Stimulated activated CD8-positive, alpha-beta memory T cell treated with anti-CD3 and anti-CD28 coated beads, Interleukin-7, amount 100 ng/mL, for 1 hour (primary cell): ENCODE measurements at places on chromosomes 3 and 15.

- no peak for DNase-seq
Observed at GRCh38 chr3:194140520-194141414, 4.8 kb downstream of the HES1 start.

GRCh38 chr3:130456540-130456939 lies 60.4 kb upstream of the COL6A6 start:
- DNase-seq, result no peak

GRCh38 chr3:47523310-47524073 lies 10.0 kb upstream of the ELP6 start:
- no peak for DNase-seq

- DNase-seq, result no peak
Observed at GRCh38 chr3:41991437-41991836, 29.5 kb upstream of the ULK4 start.

DNA sequence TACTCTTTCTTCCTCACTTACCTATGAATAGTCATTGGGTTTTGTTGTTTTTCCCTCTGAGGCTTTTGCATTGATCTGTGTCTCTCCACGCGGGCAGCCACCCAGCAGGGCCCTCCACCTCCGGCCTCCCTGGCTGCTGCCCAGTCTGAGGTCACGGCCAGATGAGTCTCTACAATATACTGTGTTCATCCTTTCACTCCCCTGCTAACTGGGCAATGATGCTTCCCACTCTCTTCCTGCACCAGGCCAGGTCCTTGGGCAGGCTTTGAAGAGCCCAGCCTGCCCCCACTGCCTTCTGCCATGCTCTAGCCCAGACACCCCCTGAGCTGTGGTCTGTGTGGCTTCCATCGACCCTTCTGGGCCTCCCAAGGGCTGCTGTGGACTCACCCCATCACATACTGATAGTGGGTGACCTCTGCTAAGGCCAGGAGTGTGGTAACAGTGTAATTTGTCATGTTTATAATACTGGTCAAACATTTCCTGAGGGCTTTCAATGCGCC lies 18.0 kb downstream of the PDIA5 start:
- no peak for DNase-seq

DNA sequence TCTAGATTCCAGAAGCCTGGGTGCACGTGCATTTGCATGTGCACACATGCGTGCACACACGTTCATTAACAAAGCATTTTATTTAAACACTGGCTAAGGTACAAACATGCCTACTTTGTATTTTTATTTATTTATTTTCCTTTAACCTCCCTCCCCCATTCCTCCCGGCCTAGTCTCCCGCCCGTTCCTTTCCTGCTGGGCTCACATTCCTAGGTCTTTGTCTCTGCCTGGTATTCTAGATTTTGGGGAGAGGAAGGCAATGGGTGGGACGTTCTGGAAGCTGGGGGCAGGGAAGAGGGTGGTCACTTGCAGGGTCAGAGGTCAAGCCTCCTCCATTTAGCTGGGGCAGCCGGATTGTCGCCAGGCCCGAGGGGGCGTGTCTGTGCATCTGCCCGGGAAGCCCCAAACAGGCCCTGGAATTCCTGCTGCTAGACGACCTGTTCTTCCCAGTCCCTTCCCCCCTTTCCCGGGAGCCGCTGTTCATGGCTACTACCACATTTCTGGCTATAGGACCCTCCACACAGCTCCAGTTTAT lies 51.8 kb downstream of the TRIM71 start:
- DNase-seq, result no peak

GRCh38 chr15:39593071-39593655 lies 12.3 kb downstream of the THBS1 start:
- no peak for DNase-seq

DNA sequence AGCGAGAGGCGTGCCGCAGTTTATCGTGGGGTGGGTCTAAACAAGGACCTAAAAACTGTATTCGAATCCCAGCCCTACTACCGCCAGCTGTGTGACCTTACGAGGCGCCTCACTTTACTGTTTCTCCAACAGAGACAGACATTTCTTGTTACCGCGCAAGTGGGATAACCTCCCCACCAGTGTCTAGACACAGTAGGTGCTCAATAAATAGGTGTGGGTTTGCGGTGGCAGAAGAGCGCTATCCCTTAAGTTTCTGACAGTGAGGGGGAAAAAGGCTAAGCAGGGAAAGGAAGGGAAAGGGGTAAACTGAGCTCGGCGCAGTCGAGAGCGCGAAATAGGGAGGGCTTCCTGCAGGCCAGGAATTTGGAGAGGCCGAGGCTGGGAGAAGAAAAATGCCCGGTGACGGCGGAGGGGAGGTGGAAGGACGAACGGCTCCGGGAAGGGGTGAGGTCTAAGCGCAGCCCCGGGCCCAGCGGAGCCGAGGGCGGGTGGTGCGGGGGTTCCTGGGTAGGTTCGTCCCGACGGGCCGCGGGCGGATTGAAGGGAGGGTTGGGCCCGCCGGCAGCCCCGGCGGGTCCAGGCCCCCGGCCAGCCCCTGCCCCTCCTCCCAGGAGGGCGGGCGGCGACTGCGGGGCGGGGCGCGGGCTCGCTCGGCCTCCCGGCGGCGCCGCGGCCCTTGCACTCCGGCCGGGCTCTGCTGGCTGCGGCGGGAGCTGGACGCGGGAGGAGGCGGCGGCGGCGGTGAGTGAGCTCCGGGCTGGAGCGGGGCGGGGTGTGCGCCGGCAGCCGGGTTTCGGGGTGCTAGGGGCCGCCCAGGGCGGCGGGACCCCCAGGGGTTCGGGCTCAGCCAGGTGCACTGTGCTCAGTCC lies at the start of gene CGNL1:
TSS of gene CGNL1 (plus strand) at position 679 of the 869 bp plus-strand sequence. CDS start 61,495 bp downstream, outside the sequence.
- DNase-seq, result no peak

- DNase-seq, result no peak
Observed at GRCh38 chr15:30065025-30065801, 17.5 kb upstream of the GOLGA8J start.

- DNase-seq, result no peak
Observed at GRCh38 chr3:44984335-44984734, 8.3 kb downstream of the EXOSC7 start.

DNA sequence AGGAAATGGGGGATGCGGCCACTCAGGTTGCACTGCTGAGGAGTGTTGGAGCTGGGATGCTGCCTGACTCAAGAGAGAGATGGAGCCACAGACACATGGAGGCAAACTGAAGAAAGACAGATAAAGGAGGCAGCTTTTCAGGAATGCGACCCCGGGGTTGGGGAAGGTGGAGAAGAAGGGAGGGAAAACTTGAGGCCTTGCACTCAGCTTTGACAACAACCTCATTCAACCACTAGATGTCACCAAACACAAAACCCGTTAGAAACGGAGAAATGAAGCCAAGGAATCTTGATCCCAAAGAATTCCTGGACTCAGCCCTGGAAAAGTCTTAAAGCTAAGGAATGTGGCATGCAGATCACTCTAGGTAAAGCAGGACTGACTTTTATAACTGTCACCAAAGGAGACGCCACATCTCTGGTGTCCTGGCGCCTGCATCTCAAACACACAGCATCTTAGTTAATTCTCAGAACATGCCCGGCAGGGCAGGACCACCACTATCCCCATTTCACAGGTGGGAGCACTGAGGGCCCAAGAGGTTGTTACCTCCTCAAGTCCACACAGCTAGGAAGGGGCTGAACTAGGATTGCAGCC lies 59.6 kb upstream of the LMCD1 start:
- DNase-seq, result no peak

DNA sequence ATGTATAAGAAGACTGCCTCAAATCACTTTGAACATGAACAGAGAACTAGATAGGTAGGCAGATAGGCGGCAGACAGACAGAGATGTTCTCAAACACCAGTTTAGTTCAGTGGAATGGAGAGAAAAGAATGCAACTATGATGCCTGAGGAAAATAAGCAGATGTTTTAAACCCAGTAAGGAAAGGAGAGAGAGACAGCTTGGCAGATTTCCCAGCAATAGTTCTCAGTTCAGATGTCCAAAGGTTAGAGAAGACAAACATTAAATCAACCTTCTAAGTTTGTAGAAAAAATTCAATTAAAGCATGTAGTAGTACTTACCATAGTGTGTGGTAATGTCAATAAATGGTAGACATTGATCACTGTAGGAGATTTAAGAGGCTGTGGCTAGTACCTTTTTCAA lies 209.6 kb upstream of the PFN2 start:
- DNase-seq, result no peak

GRCh38 chr15:64743691-64744090 lies 31.7 kb downstream of the RBPMS2 start:
- DNase-seq, result no peak

DNA sequence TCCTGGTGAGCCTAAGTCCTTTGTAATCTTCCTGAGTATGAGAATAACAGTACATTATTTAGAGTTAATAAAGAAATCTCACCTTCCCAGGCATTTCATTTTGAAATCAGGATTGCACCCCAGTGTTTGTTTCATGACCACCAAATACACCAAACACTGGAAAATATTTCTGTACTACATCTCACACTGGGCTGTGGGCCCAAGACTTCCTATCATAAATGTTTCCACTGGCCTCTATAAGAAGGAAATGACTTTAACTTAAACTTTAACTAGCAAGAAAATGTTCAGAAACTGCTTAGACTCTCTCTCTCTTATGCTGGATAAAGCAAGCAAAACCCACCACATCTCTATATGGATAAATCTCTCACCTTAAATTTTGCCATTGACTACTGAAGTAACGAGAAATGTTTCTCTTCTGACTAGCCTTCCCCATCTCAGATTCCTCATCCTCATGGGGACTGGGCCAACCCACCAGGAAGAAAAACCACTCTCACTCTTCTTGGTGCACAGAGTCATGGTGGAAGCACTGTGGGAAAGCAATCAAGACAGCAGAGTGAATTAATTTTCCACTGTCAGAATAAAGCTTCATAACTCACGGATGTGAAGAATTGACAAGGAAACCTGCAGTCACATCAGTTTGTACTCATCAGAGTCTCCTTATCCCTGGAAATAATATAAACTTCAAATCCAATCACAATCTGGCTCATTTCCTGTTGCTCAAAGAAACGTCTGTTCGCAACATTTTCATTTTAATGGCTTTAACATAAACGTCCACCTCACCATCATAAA lies 859.6 kb downstream of the EPHA3 start:
- no peak for DNase-seq

DNA sequence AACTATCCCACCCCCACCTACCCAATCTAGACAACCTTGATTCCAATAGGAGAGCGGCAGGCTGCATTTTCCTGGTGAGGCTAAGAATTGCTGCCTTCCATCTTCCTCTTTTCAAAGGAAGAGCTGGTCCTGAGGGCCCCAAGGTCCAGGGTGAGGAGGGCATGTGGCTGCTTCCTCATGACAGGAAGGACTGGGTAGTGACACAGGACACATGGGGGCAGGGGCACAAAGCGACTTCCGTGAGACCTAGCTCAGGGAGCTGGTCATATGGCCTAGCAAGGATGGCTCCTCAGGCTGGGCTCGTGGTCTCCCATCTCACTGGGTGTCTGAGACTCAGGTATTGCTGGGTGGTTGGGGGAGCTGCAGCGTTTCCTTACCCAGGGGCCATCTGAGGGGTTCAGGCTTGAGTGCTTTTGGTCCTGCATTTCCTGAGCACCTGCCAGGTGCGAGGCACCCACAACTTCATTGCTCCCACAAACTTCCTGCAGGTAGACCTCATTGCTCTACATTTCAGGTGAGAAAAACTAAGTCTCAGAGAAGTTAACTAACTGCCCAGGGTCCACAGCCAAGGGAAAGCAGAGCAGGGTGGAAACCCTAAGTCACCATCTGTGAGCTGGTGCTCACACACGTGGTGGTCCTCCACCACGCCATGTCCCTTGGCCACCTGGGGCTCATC lies 160.0 kb upstream of the TLE3 start:
- DNase-seq, result no peak

- DNase-seq, result no peak
Observed at GRCh38 chr15:75823860-75824613, 19.2 kb upstream of the UBE2Q2 start.

DNA sequence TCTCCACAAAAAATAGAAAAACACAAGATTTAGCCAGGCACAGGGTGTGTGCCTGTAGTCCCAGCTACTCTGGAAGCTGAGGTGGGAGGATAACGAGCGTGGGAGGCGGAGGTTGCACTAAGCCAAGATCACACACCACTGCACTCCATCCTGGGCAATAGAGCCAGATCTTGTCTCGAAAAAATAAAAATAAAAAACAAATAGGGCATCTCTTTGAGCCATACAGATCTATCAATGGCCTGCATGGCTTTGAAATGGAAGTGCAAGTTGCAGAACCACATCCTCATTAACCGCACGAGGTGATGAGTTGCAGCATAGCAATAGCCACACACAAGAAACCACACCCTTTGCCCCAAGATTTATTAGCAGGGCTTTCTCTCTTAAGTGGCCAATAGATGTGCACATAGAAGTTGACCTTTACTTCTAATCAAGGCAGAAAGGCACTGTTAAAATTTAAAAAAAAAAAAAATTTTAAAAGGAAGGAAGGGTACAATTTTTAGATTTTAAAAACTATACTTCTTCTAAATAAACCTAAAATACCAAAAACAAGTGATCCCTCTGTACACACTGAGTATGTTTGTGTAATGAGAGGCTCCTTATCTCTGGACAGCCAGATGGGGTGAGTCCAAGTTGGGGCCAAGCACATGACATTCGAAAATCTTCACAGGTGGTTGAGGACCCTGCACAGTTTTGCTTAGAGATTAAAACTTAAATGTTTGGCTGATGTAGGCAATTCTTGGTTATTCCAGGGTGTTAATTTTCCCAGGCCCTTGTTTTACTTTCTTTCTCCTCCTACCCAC lies 53.4 kb downstream of the FILIP1L start:
- no peak for DNase-seq

- no peak for DNase-seq
Observed at GRCh38 chr3:184143327-184143726, 8.2 kb downstream of the EIF2B5 start.
